WTC11 (cell line): ENCODE measurements at places on chromosomes 3 and 15.

- DNase-seq: no peak
Observed at GRCh38 chr3:48405971-48406370, 23.9 kb downstream of the PLXNB1 start.

GRCh38 chr3:122502941-122503340 lies 11.8 kb downstream of the KPNA1 start:
- no peak for DNase-seq

DNA sequence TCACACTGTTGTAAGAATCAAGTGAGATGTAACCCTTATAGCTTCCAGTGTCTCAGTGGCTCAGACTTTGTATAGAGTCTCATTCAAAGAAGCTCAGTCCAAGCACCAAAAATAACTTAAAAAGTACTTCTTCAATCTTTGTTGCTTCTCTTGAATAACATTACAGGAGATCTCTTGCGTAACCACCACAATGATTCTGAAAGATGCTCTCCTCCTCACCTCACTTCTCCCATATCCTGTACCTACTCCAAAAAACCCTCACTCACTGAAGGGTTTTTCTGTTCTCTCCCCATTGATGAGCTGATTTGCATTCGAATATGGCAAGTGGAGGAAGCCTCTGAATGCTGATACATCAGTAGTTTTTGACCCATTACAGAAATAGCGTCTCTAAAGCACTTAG lies 39.4 kb upstream of the MRPS22 start:
- DNase-seq: no peak

- DNase-seq: no peak
Observed at GRCh38 chr15:73924171-73924921, 1.9 kb upstream of the LOXL1 start.

DNA sequence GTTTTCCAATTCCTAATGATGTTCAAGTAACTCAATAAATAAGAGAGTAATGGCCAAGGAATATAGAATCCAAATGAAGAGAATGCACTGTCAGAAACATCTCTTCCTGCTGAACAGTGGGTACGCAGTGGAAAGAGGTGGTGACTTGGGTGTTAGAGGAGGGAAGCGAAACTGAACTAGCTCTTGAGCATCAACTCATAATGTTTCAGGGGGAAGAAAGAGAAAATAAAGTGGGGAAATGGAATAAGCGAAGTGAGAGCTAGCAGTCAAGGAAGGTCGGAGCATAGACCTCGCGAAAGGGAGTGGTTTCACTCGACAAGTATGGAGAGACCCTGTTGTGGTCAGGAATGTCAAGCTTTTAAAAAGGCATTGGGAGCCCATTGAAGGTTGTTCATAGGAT lies 309.5 kb downstream of the GAP43 start:
- no peak for DNase-seq

DNA sequence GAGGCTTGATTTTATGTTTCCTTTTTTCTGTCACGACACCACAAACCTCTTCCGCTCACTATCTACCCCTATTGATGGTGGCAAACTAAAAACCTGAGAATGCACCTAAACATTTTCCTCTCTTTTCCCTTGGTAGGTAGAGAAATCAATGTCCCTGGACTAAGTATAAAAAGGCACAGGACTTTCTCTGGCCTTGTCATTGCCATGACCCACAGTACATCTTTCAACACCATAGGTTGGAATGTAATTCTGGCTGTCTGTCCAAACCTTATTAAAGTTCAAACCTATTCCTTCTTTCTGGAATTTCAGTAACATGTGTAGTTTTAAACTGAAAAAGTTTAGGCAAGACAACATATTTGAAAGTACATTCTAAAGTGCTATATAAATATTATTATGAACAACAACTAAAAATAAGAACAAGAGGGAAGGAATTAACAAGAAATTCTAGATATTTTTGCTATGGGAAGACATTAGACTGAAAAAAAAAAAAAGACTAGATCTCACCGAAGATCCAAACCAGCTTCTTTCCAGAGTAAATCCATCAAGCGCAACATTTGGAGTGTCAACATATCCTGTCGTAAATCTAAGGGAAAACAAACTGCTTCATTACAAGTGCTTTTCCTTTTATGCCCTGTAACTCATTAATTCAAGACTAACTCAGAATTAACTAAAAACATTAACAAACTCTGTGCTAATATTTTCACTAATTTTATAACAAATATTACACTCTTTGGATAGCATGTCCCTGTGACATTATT lies 73.1 kb downstream of the FAIM start:
- no peak for DNase-seq

DNA sequence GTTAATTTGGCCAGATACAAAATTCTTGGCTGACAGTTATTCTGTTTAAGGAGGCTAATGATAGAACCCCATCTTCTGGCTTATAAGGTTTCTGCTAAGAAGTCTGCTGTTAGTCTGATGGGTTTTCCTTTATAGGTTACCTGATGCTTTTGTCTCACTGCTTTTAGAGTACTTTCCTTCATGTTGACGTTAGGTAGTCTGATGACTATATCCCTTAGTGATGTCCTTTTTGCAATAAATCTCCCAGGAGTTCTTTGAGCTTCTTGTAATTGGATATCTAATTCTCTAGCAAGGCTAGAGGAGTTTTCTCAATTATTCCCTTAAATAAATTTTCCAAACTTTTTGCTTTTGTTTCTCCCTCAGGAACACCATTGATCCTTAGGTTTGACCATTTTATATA lies 114.1 kb upstream of the CDIN1 start:
- DNase-seq: no peak

DNA sequence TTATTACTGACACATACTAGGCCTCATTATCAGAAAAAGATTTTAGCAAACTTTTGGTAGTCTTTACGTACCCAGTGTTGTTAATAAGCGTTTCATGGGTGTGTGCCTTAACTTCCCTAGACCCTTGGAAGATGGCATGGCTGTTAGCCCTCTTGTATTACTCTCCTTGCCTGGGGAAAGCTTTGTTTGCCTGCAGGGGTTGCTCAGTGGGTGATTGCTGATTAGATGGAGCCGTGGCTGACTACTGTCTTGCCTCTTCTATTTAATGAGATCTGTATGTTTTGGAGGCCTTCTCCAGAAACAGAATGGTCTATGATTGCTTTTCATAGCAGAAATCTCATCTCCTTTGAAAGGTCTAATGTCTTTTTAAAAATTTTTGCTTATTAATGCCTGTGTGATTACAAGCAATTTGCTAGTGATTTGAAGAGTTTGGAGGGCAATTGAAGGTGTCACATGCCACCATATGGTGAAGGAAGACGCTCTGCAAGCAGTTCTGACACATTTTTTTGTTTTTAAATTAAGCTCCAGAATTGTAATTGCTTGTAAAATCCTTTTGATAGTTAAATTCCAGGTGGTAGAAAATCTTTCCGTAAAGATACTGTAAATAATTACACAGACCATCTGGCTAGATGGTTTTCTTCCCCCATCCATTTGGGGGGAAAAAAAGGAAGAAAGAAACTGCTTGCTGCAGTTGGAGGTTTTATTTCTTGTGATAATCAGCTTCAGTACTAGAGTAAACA lies 11.4 kb upstream of the C3orf20 start:
- DNase-seq: no peak

DNA sequence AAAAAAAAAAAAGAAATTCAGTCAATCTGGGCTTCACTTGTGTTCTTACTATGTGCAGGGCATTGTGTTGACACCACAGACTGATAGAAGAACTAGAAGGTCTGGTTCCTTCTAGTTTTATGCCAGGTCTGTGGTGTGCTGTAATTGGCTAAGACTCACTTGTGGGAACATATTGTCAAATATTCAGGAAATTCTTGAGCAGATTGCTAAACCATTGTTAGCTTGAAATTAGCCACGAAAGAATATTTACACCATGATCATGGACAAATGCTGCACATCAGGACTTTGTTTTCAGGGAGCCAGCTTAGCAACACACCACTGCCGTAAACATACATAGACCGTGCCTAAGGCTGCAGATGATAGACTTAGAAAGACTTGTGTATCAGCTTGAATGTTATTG lies 74.6 kb downstream of the GTPBP8 start:
- DNase-seq: no peak

DNA sequence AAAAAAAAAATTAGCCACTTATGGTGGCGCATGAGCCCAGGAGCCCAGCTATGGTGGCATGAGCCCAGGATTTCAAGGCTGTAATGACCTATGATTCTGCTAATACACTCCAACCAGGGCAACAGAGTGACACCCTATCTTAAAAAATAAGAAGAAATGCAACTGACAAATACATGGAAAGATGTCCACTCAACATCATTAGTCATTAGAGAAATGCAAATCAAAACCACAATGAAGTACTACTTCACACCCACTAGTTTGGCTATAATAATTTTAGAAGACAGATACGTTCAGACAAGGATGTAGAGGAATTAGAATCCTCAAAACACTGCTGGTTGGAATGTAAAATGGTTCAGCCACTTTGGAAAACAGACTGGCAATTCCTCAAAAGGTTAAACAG lies 10.5 kb downstream of the PRKAR2A start:
- no peak for DNase-seq

GRCh38 chr15:47861111-47861903 lies 144.0 kb downstream of the SEMA6D start:
- no peak for DNase-seq

DNA sequence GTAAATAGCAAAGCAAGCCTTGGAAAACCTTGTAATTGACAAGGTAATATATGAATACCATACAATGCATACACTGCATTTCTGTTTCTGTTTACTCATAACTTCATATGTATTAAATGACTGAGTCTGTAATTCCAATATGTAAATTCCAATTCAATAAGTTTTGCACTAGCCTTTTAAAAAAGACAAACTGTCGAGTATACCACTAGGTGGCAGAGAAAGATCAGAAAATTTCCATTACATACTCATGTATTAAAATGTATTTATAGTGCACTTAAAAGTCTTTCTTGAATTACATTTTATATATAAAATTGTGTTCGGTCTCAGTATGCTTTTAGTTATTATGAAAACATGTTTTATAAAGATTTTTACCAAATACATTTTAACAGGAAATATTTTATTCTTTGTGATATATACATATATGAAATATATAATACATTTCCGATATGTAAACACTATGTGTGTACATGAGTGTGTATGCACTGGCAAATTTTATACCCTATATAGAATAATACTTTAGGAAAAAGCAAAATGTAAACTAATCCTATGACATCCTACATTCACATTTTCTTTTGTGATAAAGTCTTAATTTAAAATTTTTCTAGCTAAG lies 216.8 kb downstream of the VGLL3 start:
- no peak for DNase-seq

DNA sequence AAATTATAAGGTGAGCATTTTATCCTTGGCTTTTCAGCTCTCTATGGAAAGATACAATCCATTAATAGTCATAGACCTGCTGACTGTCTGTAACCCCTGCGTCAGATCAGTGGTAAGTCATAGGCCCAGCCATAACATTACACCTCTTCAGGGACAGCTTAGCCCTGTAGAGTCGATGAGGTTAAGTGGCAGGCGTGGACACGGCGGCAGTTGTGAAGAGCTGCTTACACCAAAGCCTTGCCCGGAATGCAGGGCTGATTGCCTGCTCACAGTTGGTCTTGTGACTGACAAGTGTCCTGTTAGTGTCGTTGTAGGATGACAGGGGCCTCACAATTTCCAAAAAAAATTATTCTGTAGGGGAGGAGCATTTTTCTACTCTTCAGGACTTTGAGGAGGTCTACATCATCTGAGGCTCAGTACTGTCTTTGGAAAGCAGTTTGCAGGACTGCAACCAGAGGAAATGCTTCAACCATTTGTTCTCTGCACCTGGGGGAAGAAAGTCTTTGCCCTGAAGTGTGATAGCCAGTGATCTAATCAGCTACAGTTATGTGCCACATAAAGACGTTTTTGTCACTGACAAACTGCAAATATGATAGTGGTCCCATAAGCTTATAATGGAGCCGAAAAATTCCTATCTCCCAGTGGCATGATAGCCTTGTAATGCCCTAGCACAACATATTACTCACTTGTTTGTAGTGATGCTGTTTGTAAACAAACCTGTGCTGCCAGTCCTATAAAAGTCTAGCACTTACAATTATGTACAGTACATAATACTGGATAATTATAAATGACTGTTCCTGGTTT lies 14.9 kb upstream of the SELENOT start:
- no peak for DNase-seq

- no peak for DNase-seq
Observed at GRCh38 chr15:63409179-63409578, 27.5 kb upstream of the CA12 start.

DNA sequence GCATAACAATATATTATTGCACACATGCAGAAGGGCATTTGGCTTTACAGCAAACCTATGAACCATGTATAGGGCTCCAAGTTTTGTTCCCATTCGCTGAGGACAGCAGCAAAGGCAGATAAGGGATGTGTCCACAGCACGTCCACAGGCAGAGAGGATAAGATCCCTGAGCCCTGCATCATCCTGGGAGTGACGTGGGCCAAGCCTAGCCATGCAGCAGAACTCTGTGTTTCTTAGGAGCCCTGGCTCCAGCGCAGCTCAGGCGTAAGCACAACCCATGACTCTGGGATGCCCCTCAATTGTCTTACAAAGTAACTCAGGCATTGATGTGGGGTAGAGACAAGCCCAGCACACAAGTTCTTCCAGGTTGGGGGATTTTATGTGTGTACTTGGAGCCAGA lies 194.3 kb upstream of the CTDSPL start:
- DNase-seq: no peak

- DNase-seq: peak; percentile 69
Observed at GRCh38 chr3:129592381-129593131, 13.9 kb downstream of the PLXND1 start.

DNA sequence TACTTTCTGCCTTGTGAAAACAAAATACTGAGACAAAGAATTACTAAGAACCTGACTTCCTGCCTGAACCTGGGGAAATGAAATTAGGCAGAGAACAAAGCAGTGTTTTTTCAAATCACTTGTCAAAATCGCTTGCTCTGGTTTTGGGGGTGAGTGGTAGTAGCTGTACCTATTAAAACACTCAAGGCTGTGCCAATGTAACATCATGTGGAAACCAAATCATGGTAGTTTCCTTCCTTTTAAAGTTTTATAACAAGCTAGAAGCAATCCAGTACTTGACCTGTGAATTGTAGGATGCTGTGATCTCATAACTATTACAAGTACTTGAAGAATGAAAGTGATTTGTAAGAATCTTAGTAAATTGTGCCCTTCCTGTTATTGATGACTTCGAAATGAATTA lies 6.7 kb downstream of the CMTM8 start:
- DNase-seq: no peak

DNA sequence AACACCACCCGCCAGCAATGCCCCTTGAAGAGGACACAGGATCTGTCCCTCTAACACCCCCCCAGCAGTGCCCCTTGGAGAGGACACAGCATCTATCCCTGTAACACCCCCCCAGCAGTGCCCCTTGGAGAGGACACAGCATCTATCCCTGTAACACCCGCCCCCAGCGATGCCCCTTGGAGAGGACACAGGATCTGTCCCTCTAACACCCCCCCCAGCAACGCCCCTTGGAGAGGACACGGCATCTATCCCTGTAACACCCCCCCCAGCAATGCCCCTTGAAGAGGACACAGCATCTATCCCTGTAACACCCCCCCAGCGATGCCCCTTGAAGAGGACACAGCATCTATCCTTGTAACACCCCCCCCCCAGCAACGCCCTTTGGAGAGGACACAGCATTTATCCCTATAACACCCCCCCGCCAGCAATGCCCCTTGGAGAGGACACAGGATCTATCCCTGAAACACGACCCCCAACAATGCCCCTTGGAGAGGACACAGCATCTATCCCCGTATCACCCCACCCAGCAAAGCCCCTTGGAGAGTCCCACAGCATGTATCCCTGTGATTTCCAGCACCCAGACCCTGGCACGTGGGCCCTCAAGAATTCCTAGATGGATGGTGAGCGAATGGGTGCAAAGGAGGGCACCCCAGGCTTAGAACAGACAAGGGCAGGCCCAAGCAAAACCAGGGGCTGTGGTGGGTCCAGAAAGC lies 26.9 kb downstream of the TNK2 start:
- no peak for DNase-seq

GRCh38 chr3:100368441-100368840 lies 32.4 kb downstream of the TOMM70 start:
- no peak for DNase-seq
